ENCODE measurements at places on chromosomes 4 and X.

DNA sequence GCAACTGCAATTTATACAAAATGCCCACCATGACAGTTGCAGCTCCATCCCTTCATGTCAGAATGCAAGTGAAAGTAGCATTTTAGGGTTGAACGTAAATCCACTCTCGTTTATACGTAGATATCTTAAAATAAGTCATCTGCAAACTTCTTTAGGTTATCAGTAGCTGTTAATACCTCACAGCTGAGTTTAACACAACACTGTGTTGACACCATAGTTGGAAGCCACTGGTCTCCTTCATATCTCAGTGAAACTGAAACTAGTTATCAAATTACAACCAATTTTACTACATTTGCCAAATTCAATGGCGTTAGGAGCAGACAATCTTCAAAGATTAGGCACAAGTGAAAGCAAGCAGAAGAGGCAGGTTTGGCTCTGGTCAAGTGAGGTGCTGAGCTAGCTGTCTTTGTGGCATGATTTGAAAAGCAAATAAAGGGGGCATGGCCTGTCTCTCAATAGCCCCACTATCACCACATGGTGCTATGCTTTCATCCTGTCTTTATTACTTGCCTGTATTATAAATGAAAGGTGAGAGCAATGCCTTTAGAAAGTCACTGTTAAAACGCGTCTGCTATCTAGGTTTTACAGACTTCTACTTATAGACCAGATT lies 12.3 kb downstream of the PPP3CA start:
- DNase-seq = no peak

GRCh38 chr4:43457866-43458265 lies 565.4 kb downstream of the GRXCR1 start:
- no peak for DNase-seq

DNA sequence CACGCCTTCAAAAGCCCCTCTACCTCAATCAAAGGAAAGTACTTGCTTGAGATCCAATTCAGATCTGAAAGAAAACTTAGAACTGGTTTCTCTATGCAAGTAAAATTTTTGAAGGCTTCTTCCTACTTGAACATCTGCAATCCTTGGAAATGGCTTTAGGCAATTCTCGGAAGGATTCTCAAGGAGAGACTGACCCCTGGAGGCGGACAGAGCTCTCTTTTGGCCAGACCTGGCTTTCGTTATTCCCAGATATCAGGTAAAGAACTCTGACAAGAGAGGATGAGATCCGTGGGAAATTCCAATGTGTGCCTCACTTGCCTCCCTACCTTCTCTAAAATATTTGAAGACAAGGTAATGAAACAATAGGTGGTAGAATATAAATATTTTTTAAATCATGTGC lies 670.3 kb upstream of the FAM241A start:
- peak; percentile 66 for DNase-seq

DNA sequence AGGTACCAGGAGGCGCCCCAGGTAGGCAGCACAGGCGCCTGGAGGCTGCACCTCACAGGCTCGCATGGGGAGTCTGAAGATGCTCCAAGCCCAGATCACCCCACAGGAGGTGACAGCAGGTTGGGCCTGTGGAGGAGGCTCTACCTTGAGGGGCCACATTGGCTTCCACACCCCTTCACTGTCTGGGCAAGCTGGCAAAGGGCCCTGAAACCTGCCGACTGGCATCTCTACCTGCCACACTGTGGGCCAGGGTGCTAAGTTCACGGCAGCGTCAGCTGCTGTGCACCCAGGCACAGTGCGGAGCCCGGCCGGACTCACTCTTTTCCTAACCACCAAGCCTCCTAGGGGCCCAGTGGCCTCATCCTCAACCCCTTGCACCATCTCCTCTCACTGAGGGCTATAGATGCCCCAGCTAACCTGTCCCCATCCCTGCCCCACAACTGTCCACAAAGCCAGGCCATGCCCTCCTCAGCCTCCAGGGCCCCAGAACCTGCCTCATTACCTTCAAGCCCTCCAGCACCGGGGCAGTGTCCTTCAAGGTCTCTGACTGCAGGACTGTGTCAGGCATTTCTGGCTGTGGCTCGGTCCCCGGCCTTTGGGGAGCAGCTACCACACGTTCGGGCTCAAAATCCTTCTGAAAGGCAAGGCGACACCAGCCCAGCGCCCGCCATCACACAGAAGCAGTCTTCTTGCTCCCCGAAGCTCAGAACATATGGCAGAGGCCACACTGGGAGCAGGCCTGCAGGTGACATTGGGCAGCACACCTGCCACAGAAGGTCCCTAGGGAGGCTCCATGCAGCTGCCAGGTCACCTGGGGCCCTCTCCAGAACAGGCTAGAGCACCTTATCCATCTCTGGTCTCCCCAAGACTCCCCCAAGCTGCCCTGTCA lies 28.8 kb downstream of the FGFR3 start:
- no peak for DNase-seq

GRCh38 chr4:138494931-138495330 lies 252.8 kb upstream of the SLC7A11 start:
- DNase-seq = peak; percentile 10

DNA sequence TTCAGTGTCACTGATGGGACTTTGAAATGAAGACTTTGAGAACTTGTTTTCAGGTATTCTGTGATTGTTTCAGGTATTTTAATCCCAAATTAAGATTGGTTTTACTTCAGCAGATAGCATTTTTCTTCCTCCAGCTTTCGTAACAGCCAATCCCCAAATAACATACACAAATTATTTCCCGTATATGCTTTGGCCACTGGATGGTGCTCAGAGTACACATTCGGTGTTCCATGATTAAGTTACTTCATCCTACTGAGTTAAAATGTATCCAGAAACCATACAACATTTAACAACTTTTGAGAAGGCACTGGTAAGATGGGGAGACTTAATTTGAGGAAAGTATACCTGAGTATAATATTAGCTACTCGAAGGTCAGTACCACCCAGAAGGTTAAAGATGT lies 233.4 kb upstream of the FAM47A start:
- peak; percentile 38 for DNase-seq

DNA sequence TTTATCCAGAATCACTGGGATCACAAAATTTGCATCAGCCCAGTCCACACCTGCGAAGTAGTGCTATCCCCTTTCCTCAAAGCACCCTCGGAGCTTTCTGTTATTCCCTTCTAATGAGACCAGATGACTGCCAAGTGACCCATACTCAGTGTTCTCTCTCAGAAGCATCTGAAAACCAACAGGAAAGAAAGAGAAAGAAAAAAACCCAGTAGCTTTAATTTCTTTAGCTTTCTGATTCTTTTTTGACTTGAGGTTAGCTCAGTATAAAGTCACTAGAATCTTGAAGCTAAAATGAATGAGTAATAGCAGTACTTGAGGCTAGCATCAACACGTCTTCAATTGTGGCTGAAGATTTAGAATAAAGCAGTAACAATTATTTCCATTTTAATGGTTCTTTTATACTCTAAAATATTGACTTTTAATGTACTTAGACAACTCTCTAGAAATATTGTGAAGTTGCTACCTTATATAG lies 124.4 kb downstream of the ANK2 start:
- no peak for DNase-seq

- DNase-seq = no peak
Observed at GRCh38 chr4:89834486-89835209, 2.3 kb downstream of the SNCA start.

- DNase-seq = peak; percentile 47
Observed at GRCh38 chr4:186820391-186820891, 96.8 kb upstream of the FAT1 start.

DNA sequence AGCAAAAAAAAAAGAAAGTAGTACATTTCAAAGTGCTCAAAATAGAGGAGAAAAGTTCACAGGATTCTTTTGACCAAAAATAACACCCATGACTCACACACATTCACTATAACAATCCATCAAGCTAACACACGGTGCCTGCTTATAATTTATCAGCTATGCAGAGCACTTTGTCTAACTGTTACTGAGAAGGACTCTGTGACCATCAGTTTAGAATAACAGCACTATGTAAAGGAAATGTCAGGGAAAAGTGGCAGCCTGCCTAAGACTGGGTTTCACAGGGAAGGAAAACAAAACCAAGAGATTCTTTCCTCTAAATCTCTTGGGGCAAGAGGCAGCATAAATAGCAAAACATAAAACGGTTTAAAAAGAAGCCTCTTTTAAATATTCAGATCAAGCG lies 54.8 kb downstream of the CCDC149 start:
- DNase-seq = peak; percentile 80

- peak; percentile 1 for DNase-seq
Observed at GRCh38 chr4:129926936-129927335, 831.0 kb downstream of the C4orf33 start.

DNA sequence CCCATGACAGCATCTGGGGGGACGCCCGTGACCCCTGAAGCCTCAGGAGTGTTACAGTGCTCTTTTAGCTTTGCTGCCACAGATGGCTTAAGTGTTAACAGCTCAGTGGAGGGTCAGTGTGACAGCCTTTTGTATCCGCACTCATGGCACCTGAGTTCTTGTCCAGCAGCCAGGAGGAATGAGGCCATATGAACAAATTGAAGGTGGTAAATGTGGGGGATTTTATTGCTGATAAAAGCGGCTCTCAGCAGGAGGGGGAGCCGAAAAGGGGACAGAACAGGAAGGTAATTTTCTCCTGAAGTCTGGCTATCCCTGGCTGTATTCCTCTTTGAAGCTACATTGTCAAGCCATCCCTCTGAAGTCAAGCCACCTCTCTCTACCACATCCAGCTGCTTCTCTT lies 441.0 kb downstream of the RAPGEF2 start:
- DNase-seq = no peak

GRCh38 chr4:113316879-113317278 lies 267.4 kb downstream of the ANK2 start:
- DNase-seq = peak; percentile 5

GRCh38 chr4:128006592-128006991 lies 41.4 kb downstream of the ABHD18 start:
- peak; percentile 73 for DNase-seq

DNA sequence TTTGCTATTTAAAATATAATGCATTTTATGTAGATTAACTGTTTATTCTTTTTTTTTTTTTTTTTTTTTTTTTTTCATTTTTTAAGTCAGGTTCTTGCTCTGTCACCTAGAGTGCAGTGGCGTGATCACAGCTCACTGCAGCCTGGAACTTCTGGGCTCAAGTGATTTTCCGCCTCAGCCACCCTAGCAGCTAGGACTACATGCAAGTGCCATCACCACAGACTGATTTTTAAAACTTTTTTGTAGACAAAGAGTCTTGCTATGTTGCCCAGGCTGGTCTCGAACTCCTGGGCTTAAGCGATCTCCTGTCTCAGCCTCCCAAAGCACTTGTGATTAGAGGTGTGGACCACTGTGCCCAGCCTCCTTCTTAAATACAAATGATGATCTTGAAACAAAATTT lies 159.9 kb downstream of the CAMK2D start:
- no peak for DNase-seq

- peak; percentile 24 for DNase-seq
Observed at GRCh38 chrX:19955306-19955705, 35.6 kb downstream of the BCLAF3 start.

- peak; percentile 24 for DNase-seq
Observed at GRCh38 chrX:109911046-109911445, 91.9 kb upstream of the TMEM164 start.

- DNase-seq = no peak
Observed at GRCh38 chrX:29315931-29316330, 728.7 kb downstream of the IL1RAPL1 start.

GRCh38 chrX:153494541-153495361 lies at the start of gene BGN:
Gene BGN, plus strand, starts transcription at chrX:153494980. Its CDS starts 9,652 bp downstream, at chrX:153504632.
- peak; percentile 34 for DNase-seq

DNA sequence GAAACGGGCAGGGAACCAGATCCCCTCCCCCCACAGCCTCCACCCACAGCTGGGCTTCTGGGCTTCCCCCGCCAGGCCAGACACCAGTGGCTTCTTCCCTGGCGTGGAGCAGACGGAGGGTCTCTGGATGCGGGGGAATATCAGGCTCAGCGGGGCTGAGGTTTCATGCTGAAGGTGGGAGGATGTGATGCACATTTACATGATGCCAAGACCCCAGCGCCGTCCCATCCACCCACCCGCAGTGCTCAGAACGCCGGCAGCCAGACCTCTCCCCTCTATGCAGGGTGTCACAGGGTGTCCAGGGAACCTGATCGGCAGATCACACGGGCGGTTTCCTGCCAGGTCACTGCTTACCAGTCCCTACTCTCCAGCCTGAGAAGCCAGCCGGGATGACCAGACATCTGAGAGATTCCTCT lies 12.8 kb upstream of the TNIP2 start:
- no peak for DNase-seq
